ENCODE measurements at places on chromosomes 12 and 14.

DNA sequence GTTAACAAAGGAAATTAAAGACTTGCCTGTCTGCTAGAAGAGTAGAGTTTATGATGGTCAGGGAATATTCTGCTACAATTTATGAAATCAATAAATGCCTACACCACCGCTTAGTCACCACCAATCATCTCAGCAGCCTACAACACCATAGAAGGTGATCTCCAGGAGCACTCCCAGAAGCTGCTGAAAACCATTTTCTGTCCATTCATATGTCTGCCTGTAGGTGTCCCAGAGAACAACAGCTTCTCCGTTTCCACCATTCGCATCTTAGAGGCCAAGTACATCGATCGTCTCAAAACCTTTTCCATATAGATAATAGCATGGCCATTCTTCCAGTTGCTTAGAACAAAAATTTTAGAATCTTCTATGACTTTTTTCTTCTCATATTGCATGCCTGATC lies 303.4 kb downstream of the KCNC2 start:
- no peak for DNase-seq

DNA sequence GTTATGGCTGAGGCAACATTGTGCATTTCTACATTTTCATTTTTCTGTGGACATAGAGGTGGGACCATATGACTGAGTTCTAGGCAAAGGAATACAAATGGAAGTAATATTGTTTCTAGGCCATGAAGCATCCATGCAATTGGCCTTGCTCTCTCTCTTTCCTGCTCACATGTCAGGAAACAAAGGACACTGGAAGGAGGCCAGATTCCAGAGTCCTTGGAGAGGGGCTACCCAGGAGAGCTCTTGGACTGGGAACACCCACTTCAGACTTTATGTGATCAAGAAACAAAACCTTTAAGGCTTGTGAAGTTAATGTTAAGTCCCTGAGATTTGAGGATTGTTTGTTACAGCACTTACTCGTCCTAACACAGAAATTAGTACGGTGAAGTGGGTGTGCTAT lies 32.8 kb downstream of the PDZRN4 start:
- no peak for DNase-seq

DNA sequence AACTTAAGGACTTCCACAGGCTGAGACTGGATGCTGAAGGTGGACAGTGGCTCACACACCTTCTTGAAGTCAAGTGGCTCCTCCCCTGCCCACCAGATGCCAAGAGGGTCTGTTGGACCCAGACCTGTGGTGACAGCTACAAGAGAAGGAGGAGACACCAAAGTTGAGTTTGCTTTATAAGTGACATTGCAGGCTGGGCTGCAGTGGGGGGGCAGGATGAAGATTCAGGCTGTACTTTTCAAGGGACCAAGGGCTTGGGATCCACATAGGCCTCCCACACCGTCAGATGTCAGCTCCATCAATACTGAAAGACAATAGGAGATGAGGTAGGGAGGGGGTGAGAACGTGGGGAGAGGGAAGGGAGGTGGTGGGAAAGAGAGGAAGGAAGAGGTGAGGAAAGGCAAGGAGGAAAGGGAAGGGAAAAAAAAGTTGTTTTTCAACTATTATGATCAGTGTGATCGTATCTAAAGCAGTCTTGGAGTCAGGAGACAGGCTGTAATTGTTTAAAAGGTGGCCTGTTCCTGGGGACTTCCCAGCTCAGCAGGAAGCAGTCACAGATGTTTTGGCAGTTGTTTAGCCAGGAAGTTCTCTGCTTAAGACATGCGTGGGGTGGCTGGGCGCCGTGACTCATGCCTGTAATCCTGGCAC lies 84.1 kb upstream of the RESF1 start:
- peak; percentile 43 for DNase-seq

DNA sequence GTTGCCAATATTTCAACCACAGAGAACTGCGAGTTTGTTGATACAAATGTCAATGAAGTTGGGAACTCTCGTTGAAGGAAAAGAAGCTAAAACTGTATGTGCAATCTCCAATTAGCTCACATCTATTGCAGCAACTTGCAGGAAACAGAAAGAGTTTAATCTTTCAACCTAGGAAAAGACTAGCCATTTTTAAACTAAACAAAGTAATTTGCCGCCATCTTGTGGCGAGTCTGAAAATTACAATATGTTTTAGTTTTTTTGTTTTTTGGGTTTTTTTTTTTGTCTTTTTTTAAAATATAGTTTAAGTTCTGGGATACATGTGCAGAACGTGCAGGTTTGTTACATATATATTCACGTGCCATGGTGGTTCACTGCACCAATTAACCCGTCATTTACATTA lies 131.2 kb upstream of the FOXG1 start:
- DNase-seq, result no peak

DNA sequence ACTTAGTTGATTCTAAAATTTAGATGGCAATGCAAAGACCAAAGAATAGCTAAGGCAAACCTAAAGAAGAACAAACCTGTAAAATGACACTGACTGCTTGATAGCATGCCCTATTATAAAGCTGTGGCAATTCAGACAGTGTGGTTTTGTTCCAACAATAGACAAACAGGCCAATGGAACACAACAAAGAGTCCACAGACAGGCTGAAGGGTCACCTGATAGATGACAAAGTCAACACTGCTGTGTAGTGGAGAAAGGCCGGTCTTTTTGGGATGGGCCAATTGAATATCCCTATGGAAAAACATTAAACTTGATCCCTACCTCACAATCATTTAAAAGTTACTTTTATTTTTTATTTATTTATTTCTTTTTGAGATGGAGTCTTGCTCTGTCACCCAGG lies 33.8 kb upstream of the SLC25A3 start:
- DNase-seq, result no peak

DNA sequence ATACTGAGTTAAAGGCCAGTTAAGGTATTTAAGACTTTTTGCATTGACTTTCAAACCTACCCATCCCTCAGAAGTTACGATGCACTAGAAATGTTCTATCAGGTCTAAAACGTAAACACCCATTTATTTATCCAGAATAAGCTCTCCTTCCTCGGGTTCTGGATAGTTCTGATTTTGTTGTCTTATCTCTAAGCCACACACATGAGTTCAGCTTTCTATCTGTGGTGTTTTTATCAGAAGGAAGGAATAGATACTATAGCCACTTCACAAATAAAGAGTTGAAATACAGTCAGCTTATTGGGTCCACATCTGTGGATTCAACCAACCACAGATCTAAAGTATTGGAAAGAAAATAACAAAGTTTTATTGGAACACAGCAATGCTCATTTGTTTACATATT lies 5.4 kb downstream of the SFSWAP start:
- DNase-seq, result no peak

GRCh38 chr14:35046751-35047536 lies 872 bp downstream of the FAM177A1 start:
- DNase-seq, result peak; percentile 2

- DNase-seq, result no peak
Measured at GRCh38 chr14:84991021-84991420, 538.9 kb upstream of the FLRT2 start.

DNA sequence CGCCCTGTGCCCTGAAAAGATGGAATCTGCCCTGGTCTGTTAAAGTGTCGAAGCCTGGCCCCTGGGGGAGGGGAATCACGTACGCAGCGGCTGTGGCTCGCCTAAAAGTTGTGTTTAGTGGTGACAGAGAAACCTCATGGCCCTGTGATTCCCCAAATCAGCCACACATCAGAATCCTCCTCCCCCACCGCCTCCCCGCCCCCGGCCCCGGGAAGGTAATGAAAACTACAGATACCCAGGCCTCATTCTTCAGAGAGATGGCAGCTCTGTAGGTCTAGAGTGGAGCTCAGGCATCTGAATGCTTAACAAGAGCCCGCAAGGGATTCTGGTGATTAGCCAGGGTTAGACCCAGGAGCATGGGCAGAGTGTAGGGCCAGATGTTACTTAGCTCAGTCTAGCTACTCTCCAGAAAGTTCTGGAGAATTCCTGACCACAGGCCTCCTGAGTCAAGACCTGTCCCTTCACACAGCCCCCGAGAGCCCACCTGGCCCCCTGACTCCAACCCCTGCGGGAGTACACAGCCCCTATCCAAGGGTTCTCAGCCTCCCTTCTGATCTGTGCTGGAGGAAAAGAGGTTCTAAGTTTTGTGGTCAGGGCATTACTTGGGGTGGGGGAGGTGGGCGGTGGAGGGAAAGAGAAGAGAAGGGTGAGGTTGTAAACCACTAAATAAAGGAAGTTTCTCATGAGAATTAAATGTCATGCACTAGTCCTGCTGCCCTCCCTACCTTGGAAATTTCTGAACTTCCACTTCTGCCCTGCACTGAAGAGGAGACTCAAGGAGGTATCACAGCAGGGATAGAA lies 114.8 kb downstream of the PLXNC1 start:
- DNase-seq, result peak; percentile 17

- DNase-seq, result no peak
Measured at GRCh38 chr12:92493816-92494215, 209.0 kb upstream of the PLEKHG7 start.
